ENCODE measurements at places on chromosomes 16 and 17.

DNA sequence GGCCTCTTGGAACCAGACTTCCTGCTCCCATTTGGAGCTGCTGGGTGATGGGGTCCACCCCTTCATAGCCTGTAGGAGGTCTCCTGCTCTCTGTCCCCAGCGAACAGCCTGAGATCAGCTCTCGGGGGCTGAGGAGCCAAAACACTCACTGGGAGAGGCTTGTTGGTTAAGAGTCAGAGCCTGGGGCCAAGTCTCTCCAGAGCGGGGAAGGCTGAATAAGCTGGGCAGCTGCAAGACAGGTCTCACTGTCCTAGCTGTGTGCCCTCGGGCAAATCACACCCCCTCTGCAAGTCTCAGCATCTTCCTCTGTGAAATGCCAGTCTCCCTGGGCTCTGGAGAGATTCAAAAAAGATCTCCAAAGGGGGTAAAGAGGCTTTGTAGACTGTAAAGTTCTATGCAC lies 174.6 kb downstream of the WSCD1 start:
- DNase-seq: no peak

DNA sequence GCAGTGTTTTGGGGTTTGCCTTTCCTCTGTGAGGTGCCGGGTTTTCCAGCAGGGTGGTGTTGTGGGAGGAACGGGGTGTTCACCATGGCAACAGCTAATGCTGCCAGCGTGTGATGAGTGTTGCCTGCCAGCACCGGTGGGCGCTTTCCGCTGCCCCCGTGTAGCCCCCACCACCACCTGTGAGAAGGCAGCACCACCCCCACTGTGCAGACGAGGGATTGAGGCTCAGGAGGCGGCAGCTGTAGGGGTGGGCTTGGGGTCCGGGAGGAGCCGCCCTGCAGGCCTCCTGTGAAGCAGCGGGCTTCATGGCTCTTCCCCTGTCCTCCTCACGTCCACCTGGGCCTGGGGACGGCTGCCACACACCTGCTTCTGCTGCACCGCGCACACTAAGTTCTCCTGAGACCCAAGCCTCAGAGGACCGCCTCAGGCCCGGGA lies 5.2 kb downstream of the RAB40C start:
- DNase-seq: no peak

DNA sequence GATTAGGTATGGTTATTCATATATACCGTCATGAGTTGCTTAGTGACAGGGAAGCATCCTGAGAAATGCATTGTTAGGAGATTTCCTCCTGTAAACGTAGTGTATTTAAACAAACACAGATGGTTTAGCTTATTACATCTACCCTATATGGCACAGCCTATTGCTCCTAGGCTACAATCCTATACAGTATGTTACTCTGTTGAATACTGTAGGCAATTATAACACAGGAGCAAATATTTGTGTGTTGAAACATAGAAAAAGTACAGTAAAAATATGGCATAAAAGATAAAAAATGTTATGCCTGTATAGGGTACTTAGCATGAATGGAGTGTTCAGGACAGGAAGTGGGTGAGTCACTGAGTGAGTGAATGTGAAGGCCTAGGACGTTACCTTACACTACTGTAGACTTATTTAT lies 157.7 kb downstream of the CDH11 start:
- DNase-seq: no peak

- DNase-seq: no peak
These were observed at the start of gene ST6GALNAC1 for GRCh38 chr17:76643553-76644148. TSS of gene ST6GALNAC1 (minus strand) at chr17:76643757. CDS start at chr17:76643638, 119 bp downstream.

GRCh38 chr17:33260638-33261037 lies 32.5 kb downstream of the ASIC2 start:
- no peak for DNase-seq

DNA sequence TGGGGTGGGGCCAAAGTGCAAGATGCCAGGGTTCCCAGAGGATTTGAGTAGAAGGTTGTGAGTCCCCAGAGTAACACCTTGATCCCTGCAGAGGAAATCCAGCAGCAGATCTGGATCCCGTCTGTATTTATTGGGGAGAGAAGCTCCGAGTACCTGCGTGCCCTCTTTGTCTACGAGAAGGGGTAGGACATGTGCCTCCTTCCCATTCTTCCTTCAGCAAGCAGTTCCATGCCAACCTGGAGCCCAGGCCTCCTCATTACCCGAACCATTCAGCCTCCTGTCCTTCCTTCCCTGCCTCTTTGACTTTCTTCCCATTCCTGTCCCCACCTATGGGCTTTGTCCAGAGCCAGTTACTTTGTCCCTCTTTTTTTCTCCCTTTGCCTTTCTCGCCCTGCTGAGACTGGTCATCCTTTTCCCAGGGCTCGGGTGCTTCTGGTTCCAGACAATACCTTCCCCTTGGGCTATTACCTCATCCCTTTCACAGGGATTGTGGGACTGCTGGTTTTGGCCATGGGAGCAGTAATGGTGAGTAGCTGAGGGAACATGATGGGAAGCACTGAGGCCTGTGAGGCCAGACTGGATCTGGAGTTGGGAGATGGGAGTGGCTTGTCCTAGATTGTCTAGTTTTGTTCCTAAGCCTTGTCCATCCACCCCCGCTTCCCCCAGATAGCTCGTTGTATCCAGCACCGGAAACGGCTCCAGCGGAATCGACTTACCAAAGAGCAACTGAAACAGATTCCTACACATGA lies 2.9 kb downstream of the RNF167 start:
- no peak for DNase-seq

GRCh38 chr16:24520983-24521382 lies 18.4 kb upstream of the RBBP6 start:
- DNase-seq: no peak

GRCh38 chr17:52110923-52111581 lies 47.5 kb downstream of the CA10 start:
- DNase-seq: no peak

GRCh38 chr17:30905742-30906100 lies 317 bp downstream of the TEFM start:
- DNase-seq: no peak

DNA sequence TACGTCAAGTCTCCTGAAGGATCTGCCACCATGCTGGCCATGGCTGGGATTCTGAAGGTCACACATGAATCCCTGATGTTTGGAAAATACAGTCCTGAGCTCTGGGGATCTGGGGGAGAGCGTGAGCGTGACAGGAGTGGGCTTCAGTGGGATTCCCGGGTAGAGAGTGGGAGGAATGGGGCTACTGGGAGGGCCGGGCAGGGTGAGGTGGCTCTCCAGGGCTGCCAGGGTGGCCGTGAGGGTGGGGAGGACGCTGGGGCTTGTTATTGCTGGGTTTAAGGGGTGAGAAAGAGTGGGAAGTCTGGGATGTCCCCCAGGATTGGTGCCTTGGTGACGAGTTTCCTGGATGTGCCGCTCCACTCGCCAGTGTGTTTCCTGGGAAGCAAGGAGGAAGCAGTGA lies 31.3 kb downstream of the FOXL1 start:
- no peak for DNase-seq

DNA sequence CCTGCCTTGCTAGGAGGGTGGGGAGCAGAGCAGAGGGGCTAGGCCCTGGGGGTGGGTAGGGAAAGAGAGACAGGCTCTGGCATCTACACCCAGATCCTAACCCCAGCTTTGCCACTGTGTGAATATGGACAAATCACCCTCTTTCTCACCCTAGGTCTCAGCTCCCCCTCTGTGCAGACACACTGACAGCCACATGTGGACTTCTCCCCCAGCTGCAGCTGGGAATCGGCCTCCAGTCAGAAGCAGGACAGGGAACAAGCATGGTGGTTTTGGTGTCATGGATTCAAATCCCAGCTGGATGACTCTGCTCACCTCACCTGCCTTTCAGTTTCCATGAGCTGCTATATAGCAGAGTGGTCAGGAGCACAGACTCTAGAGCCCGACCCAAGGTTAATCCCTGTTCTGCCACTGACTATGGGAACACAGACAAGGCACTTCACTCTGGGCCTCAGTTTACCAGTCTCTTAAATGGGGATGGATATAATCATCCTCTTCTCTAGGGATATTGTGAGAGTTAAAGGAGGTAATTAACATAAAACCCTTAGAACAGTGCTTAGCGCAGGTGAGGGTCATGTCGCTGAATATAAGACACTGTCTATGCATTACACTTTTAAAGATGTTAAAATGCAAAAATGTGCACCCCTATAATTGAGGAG lies 26.2 kb upstream of the MAP3K14 start:
- no peak for DNase-seq

DNA sequence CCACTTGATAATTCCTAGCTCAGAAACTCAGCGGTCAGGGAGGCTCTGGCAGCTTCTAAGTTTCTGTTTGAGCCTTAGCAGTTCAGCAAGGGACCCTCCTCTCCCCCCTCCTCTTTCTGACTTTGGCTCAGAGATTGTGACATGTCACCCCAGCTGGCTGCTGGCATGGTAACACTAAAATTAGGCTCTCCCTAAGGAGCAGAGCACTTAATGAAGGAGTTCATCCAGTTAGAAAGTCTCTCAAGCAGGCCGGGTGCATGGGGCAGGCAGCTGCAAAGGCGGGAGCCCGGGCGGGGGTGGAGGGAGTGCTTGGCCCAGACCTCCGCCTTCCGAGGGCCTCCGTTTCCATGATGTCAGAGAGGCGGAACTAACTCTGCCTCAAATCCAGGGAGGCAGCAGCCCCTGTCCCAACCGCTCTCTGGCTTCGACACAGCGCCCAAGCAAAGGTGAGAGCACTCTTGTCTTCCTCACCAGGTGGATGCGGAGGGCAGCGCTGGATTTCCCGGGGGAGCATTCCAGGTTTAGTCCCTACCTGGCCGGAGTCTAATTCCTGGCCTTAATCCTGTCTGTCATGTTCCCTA lies 128.0 kb upstream of the PLCG2 start:
- DNase-seq: no peak

DNA sequence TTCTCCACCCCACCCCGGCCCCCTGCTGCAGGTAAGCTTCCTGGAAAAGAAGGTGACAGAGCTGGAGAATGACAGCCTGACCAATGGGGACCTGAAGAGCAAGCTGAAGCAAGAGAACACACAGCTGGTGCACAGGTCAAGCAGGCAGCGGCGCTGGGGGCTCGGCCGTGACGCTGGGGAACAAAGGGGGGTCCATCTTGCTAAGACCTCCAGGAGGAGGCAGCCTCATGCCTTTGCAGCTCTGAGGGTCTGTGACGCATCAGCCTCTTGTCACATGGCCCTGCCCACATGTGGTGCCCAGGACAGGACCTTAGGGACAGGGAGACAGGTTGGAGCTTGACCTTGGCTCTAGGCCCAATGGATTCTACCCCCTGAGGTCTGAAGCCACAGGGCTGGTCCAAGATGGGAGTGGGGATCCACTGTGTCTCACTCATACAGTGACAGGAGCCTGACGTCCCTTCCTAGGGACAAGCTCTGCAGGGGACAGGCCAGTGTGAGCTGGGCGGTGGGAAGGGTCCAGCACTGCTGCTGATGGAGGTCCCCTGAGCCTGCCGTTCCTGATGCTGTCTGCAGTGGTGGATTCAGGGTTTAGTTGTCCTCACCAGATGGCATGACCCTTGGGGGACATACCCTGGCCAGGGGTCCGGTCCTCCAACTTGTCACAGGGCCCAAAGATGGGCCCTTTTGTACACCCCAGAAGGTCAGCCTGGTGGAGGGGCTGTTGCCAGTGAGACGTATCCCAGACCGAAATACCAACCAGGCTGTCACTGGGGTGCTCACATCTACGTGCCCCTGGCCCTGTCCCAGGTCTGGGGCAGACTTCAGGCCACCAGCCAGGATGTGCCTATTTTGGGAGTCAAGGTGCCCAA lies 132.6 kb downstream of the RAB11FIP4 start:
- no peak for DNase-seq

- DNase-seq: no peak
These were observed 3.5 kb downstream of the DYNLRB2 start for GRCh38 chr16:80544326-80544725.

DNA sequence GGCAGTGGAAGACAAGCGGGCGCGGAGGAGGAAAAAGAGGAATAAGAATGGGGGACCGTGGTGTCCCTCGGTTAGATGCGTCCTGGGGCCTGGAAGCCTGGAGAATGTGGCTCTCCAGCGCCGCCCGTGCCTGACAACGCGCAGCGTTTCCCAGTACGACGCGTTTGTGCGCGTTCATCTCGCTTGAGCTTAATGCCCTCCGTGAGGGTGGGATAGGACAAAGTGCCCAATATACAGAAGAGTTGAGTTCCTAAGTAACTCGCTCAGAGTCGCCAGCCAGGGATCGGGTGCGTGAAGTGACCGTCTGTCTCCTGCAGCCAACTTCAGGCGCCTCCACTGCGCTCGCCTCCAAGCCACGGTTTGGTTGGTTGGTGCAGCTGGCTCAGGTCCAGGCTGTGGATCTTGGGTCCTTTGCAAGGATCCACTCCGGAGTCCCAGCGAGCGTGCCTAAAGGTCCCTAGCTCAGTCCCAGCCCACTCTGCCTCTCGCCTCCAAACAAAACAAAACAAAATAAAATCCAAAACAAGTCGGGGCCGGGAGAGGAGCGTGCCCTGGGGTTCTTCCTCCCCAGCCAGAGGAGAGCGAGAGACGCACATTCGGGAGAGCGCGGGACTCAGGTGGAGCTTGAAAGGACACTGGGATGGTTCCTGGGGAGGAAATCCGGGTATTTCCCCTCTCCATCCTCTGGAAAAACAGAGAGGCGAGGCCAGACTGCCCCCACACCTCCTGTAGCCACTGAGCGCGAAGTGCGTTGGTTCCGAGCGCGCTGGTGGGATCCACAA lies 974 bp downstream of the GALR2 start:
- DNase-seq: no peak

DNA sequence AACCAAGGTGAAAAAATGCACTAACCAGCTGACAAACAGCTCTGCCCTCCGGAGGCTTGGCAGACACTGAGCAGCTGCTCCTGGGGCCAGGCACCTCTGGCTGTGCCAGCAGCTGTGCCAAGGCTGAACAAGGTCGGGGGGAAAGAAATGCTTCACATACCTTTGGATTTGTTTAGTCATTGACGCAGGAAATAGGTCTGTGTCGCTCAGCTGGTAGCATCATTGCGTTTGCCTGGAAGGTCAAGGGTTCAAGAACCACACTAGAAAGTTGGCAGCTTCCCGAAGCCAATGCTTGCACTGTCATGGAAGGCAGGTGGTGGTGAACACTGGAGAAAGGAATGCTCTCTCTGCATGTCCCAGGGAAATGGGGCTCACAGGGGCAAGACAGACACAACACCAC lies 63.5 kb downstream of the PCTP start:
- no peak for DNase-seq

DNA sequence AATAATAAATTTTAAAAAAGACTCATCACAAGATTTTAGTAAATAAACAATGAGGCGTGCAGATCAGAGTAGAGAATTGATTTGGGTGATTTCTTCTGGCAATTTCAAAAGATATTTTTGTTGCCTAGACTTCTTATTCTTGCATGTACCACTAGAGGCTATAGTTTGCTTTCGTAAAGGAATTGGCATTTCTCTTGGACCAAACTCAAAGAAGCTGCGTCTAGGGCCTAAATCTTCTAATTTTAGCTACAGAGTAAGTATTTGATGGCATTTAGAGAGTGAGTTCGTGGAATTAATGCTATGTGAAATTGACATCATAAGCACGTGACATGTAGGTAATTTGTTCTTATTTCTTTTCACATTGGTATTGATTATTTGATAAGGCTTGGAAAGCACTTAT lies 24.4 kb upstream of the ABCC11 start:
- no peak for DNase-seq
